ENCODE measurements at places on chromosomes 4 and X.

GRCh38 chr4:23260511-23260910 lies 567.8 kb downstream of the GBA3 start:
- no peak for DNase-seq

GRCh38 chr4:1164956-1165545 lies 7.3 kb downstream of the SPON2 start:
- no peak for DNase-seq

- no peak for DNase-seq
These were observed 2244.0 kb downstream of the ARAP2 start for GRCh38 chr4:34000356-34000755.

GRCh38 chr4:11106190-11106589 lies 322.5 kb downstream of the HS3ST1 start:
- DNase-seq: no peak

DNA sequence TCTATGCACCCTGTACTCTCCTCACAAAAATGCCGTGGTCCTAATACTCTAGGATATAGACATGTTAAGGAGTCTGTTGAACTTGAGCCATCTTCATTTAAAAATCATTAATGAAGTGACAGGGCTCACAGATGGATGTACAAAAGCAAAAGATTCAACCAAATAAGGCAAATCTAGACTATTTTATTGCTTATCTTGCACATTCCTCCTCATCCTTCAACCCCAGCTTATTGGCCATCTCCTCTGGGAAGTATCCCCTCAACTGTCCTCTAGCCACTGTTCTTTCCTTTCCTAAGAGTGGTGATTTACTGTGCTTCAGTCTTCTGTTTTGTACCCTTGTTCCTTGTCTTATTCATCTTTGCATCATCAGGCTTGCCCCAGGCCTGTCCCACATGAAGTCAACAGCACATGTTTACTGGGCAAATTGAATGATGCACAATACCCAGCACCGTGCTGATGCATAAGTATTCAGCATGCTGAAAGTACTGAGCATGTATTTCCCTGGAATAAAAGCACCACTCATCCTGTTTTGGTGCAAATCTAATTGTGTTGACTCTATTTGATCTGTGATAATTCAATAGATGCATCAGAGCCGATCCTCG lies 287.3 kb upstream of the CLNK start:
- DNase-seq: no peak

DNA sequence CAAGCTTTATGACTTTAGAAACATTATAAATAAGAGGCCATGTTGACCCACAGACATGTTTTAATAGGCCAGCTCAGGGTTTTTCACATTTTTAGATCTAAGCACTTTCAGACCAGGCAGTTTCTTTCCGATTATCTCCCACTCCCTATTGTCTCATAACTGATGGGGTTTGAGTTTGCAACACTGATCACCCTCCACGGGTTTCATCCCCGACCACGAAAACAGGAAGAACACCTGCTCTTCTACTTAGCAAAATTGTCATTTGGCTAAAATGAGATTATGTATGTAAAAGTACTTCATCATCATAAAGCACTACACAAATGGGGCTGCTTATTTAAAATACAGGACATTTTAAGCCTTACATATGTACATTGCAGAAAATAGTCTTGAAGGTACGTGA lies 407.9 kb downstream of the HNRNPD start:
- DNase-seq: no peak
